ENCODE measurements at places on chromosomes 16 and 17. TPM values are rescaled to one million over a fixed set of nuclear protein-coding genes. Genes with fewer than 3 reads are reported as not detected.

GRCh38 chr17:64024781-64025731 is 4.6 kb upstream of the ICAM2 start:
- peaks cover 6% of the 10 kb centered on the region for H3K4me1 ChIP-seq
- H3K4me3 ChIP-seq = no peak overlapping the region
- H3K27me3 ChIP-seq = no peaks in the 10 kb centered on the region
- no peak overlapping the region for H3K27ac ChIP-seq
- no peaks in the 10 kb centered on the region for H3K36me3 ChIP-seq
- peak; percentile 61 for DNase-seq

The IGF2BP1 gene
- 0.36 TPM for total RNA-seq

- no peaks in the 10 kb centered on the region for H3K27me3 ChIP-seq
- peaks cover 30% of the 10 kb centered on the region for H3K4me1 ChIP-seq
- DNase-seq = no peak
- no peak overlapping the region for H3K4me3 ChIP-seq
Observed at GRCh38 chr17:38735161-38735997, 5.2 kb downstream of the CISD3 start.

The NME3 gene
- total RNA-seq = 79.8 TPM

The RPL23 gene
- total RNA-seq = 2,683 TPM

The CNEP1R1 gene
- total RNA-seq = 18.9 TPM

The GNG13 gene
- total RNA-seq = not detected

DNA sequence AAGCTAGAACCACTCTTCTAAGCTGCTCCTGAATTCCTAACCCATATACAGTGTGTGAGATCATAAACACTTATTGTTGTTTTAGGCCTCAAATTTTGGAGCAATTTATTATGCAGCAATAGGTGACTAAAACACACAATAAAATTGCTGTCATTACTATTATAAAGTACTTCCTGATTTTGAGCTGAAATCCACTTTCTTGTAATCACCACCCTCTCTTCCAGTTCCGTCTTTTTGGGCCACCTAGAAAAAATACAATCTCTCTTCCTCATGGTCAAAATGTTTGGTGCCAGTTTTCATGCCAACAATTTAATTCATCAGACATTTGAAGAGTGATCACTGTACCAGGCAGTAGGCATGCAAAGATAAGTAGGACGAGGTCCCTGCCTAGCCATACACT is 43.3 kb upstream of the NF1 start:
- no peak overlapping the region for H3K27ac ChIP-seq
- no peak overlapping the region for H3K4me3 ChIP-seq
- H3K36me3 ChIP-seq = no peaks in the 10 kb centered on the region
- no peak for DNase-seq

DNA sequence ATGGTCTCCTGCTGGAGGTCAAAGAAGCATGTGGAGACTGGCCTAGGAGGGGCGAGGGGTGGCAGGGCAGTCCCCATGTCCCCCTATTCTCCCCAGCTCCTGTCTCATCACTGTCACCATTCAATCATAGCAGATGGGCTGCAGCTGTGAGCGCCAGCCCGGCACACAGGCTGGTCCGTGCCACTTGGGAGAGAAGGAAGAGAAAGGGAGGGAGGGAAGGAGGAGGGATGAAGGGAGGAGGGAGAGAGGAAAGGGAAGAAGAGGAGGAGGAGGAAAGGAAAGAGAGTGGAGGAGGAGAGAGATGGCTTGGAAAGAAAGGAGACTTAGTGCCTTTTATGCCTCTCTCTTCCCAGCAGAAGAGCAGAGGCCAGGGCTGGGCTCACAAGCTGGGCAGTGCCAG is 12.4 kb downstream of the NEUROD2 start:
- peaks cover 36% of the 10 kb centered on the region for H3K27me3 ChIP-seq
- DNase-seq = no peak
- no peak overlapping the region for H3K4me3 ChIP-seq
- H3K27ac ChIP-seq = no peak overlapping the region

- DNase-seq = no peak
- no peaks in the 10 kb centered on the region for H3K27me3 ChIP-seq
- no peak overlapping the region for H3K4me3 ChIP-seq
- no peaks in the 10 kb centered on the region for H3K4me1 ChIP-seq
- peaks cover 39% of the 10 kb centered on the region for H3K36me3 ChIP-seq
Observed at GRCh38 chr16:27217256-27217655, 13.9 kb downstream of the KDM8 start.

DNA sequence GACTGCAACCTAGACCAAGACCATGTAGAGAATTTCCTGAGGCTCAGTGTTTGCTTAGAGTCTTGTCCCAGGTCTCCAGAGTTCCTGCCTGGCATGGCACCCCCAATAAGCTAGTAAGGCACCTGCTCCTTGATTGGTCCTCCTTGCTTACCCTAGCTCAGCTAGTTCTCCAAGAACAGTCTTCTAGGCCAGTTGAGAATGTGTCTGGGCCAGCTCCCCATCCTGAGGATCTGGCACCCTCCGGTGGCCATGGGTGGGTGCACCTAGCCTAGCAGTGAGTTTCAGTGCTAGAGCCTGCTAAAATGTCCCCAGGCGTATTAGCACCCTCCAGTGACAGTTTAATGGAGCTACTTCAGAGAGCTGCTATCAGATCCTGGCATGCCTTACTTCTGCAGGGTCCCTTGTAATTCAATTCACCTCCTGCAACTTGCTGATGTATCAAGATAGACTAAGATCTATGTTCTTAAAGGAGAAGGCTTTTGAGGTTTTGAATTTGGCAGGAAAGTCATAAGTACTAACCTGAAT is 44.4 kb upstream of the MED13 start:
- H3K27ac ChIP-seq = no peak overlapping the region
- no peak overlapping the region for H3K4me3 ChIP-seq
- DNase-seq = no peak
- H3K27me3 ChIP-seq = no peaks in the 10 kb centered on the region

The CTU2 gene
- total RNA-seq = 6.1 TPM

The MYO1D gene
- total RNA-seq = 6.2 TPM

GRCh38 chr17:63838631-63839171 is 3.8 kb downstream of the SMARCD2 start:
- no peaks in the 10 kb centered on the region for H3K27me3 ChIP-seq
- peaks cover 61% of the 10 kb centered on the region for H3K4me1 ChIP-seq
- peak overlapping the region; percentile 99 for H3K27ac ChIP-seq
- peak; percentile 99 for DNase-seq
- H3K36me3 ChIP-seq = peaks cover 8% of the 10 kb centered on the region
- peak overlapping the region; percentile 11 for H3K4me3 ChIP-seq

The BAIAP3 gene
- 1.6 TPM for total RNA-seq

DNA sequence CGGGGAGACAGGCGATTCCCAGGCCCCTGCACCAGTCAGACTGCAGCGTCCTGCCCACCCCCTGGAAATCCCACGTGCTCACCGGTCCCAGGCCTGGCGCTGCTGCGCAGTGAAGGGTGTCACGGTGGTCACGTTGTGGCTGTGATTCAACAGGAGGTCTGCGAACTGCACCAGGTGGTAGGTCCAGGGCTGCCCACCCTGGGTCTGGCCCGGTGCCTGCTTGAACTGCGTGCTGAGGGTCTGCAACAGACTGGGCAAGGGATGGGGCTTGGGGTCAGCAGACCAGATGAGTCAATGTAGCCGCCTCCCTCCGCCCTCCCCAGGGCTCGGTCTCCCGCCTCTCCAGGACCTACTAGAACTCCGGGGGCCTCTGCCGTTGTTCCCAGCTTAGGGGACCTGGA is 7.1 kb downstream of the MYBBP1A start:
- H3K27ac ChIP-seq = no peak overlapping the region
- DNase-seq = peak; percentile 62
- H3K36me3 ChIP-seq = peaks cover 71% of the 10 kb centered on the region
- no peak overlapping the region for H3K4me3 ChIP-seq

DNA sequence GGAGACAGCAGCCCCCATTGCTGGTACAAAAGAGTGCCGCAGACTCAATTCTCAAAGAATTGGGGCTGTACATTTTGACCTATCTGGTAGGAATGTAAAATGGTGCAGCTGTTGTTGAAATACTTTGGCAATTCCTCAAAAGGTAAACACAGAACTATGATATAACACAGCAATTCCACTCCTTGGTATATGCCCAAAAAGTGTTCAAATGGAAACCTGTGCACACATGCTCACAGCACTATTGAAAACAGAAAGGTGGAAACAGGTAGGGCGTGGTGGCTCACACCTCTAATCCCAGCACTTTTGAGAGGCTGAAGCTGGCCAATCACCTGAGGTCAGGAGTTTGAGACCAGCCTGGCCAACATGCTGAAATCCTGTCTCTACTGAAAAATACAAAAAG is 34.7 kb downstream of the ANKRD11 start:
- H3K36me3 ChIP-seq = no peaks in the 10 kb centered on the region
- peaks cover 42% of the 10 kb centered on the region for H3K4me1 ChIP-seq
- no peak overlapping the region for H3K27ac ChIP-seq
- DNase-seq = no peak
- no peaks in the 10 kb centered on the region for H3K27me3 ChIP-seq

The MAP3K14 gene
- 28.5 TPM for total RNA-seq

- no peak for DNase-seq
- H3K4me1 ChIP-seq = no peaks in the 10 kb centered on the region
- H3K27me3 ChIP-seq = no peaks in the 10 kb centered on the region
- no peak overlapping the region for H3K4me3 ChIP-seq
Observed at GRCh38 chr16:65062736-65063583, 58.9 kb downstream of the CDH11 start.

- DNase-seq = no peak
- no peaks in the 10 kb centered on the region for H3K4me1 ChIP-seq
- H3K4me3 ChIP-seq = peak overlapping the region; percentile 18
- H3K36me3 ChIP-seq = no peaks in the 10 kb centered on the region
- peaks cover 3% of the 10 kb centered on the region for H3K27me3 ChIP-seq
- H3K27ac ChIP-seq = peak overlapping the region; percentile 23
Observed at GRCh38 chr17:7132511-7133094, 18.0 kb upstream of the ASGR2 start.

The C16orf89 gene
- 14.7 TPM for total RNA-seq

GRCh38 chr17:44906010-44906646 is 6.9 kb upstream of the EFTUD2 start:
- H3K27ac ChIP-seq = no peak overlapping the region
- H3K27me3 ChIP-seq = no peaks in the 10 kb centered on the region
- H3K4me3 ChIP-seq = no peak overlapping the region
- no peak for DNase-seq
- H3K4me1 ChIP-seq = peaks cover 4% of the 10 kb centered on the region

The CA10 gene
- 0.81 TPM for total RNA-seq

- DNase-seq = no peak
- no peaks in the 10 kb centered on the region for H3K36me3 ChIP-seq
- no peak overlapping the region for H3K4me3 ChIP-seq
- H3K27me3 ChIP-seq = no peaks in the 10 kb centered on the region
- no peak overlapping the region for H3K27ac ChIP-seq
Observed at GRCh38 chr17:68903286-68903685, 51.9 kb downstream of the ABCA8 start.

- H3K4me3 ChIP-seq = no peak overlapping the region
- no peaks in the 10 kb centered on the region for H3K4me1 ChIP-seq
- H3K36me3 ChIP-seq = no peaks in the 10 kb centered on the region
- H3K27me3 ChIP-seq = no peaks in the 10 kb centered on the region
- DNase-seq = no peak
Observed at GRCh38 chr17:9925457-9925856, 20.4 kb upstream of the RCVRN start.

DNA sequence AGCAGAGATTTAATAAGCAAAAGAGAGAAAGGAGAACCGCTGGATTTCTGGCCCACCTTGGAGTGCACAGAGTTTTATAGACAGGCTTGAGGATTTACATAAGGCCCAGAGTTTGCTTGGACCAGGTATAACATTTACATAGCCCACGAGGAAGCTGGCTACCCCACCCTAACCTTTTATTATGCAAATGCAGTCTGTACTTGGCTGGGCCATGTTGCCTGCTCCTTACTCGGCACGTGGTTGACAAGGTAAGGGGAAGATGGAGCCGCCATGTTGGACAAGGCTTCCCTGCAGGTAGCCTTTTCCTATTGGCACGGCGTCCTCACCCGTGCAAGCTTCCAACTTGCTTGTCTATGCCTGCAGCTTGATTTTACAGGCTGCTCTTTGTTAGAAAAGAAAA is 35.2 kb upstream of the HS3ST3A1 start:
- H3K27ac ChIP-seq = no peak overlapping the region
- no peaks in the 10 kb centered on the region for H3K4me1 ChIP-seq
- no peaks in the 10 kb centered on the region for H3K27me3 ChIP-seq
- H3K4me3 ChIP-seq = no peak overlapping the region
- no peaks in the 10 kb centered on the region for H3K36me3 ChIP-seq
- no peak for DNase-seq

- H3K4me1 ChIP-seq = no peaks in the 10 kb centered on the region
- H3K27ac ChIP-seq = no peak overlapping the region
- DNase-seq = peak; percentile 64
- peaks cover 30% of the 10 kb centered on the region for H3K36me3 ChIP-seq
- no peaks in the 10 kb centered on the region for H3K27me3 ChIP-seq
Observed at GRCh38 chr17:21303441-21304065, 19.0 kb downstream of the MAP2K3 start.
